ENCODE measurements at places on chromosomes 1 and 21. TPM values are rescaled to one million over a fixed set of nuclear protein-coding genes. Genes with fewer than 3 reads are reported as not detected.

- peaks cover 41% of the 10 kb centered on the region for H3K27me3 ChIP-seq
- no peak for DNase-seq
- no peak overlapping the region for H3K27ac ChIP-seq
- H3K4me1 ChIP-seq: no peaks in the 10 kb centered on the region
- H3K36me3 ChIP-seq: no peaks in the 10 kb centered on the region
Observed at GRCh38 chr1:54580856-54581550, 33.0 kb downstream of the ACOT11 start.

DNA sequence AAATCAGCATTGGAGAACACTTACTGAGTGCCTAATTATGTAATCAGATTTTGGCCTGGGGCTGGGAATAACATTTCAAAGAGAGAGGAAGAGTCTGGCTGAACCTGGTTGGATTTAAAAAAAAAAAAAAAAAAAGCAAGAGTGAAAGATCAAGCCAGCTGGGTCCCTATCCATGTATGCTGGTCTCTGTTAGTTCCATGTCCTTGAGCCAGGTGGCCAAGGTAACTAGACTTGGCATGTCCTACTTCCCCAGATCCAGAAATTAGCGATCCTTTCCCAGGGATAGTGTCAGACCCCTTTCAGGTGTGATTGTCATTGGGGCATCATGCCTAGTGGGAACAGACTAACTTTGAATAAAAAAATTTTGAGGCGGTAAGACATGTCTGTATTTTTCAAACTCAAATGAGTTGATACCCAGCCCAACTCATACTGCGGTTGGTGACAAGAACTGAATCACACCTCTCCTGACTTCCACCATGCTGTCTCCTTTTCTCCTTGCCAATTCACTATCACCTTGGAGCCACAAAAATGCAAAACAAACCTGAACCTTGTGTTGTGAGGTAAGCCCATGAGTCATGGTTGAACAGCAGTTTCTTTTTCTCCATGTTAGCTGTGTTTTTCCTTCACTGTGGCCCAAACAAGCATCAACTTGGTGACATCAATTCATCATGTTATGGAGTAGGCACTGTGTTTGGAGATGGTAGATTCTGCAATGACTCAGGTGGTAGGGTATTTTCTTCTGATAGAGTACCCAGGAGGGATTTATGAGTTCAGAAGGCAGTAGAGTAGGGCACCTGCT lies 24.5 kb upstream of the PPP2R5A start:
- no peak overlapping the region for H3K27ac ChIP-seq
- DNase-seq: no peak
- no peak overlapping the region for H3K4me3 ChIP-seq
- H3K4me1 ChIP-seq: peaks cover 9% of the 10 kb centered on the region

GRCh38 chr1:154883919-154884868 lies 14.1 kb upstream of the KCNN3 start:
- no peaks in the 10 kb centered on the region for H3K36me3 ChIP-seq
- peaks cover 28% of the 10 kb centered on the region for H3K4me1 ChIP-seq
- DNase-seq: peak; percentile 67
- no peaks in the 10 kb centered on the region for H3K27me3 ChIP-seq
- 0 out of 3 replicates have a peak overlapping the region, but pooled peaks have one; percentile 14 for H3K27ac ChIP-seq
- H3K4me3 ChIP-seq: no peak overlapping the region

DNA sequence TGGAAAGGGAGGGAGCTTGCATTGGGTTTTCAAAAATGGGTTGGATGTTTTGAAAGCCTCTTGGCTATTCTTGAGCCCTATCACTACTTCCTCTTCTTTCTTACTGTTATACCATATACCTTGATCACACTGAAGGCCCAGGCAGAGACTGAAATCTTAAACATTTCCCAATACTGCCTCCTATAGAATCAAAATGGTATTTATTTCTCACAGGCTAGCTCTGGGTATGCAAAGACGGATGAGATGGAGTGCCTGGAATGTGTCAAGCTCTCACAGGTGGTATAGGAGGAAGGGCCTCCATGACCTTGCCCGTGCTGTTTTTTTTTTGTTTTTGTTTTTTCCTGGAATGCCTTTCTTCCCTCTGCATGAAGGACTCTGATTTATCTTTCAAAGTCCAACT lies 268.4 kb upstream of the USP24 start:
- no peaks in the 10 kb centered on the region for H3K4me1 ChIP-seq
- H3K4me3 ChIP-seq: no peak overlapping the region
- H3K36me3 ChIP-seq: no peaks in the 10 kb centered on the region

DNA sequence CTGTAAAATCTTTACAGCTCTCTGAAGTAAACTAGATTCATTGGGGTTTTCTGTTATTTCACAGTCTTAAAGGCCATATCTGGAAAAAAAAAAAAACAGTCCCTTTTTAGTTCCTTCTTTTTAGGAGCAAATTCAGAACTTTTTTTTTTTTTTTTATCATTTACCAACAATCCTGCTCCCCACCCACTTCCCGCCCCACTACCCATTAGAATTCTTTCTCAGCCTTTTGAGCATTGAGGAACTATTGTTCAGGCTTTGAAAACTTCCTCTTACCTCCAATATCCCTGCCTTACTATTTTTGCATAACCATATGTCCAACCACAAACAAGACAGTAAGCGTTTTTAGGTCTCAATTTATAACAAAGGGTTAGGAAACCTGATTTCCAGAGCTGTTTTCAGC lies 330.1 kb downstream of the PLPP3 start:
- no peaks in the 10 kb centered on the region for H3K27me3 ChIP-seq
- no peak overlapping the region for H3K27ac ChIP-seq
- H3K4me3 ChIP-seq: no peak overlapping the region
- no peaks in the 10 kb centered on the region for H3K4me1 ChIP-seq
- no peak for DNase-seq
- H3K36me3 ChIP-seq: no peaks in the 10 kb centered on the region

- peaks cover 72% of the 10 kb centered on the region for H3K27me3 ChIP-seq
- H3K27ac ChIP-seq: no peak overlapping the region
- H3K4me3 ChIP-seq: no peak overlapping the region
Observed at GRCh38 chr1:17212009-17212408, 7.1 kb downstream of the PADI1 start.

GRCh38 chr1:221897321-221897721 lies 155.4 kb upstream of the DUSP10 start:
- H3K27ac ChIP-seq: no peak overlapping the region
- DNase-seq: no peak
- no peaks in the 10 kb centered on the region for H3K36me3 ChIP-seq
- H3K4me1 ChIP-seq: no peaks in the 10 kb centered on the region
- H3K4me3 ChIP-seq: no peak overlapping the region

The RGS18 gene
- total RNA-seq: not detected

GRCh38 chr1:186782791-186783190 lies 46.0 kb upstream of the PLA2G4A start:
- no peak for DNase-seq
- H3K27ac ChIP-seq: no peak overlapping the region
- H3K4me1 ChIP-seq: no peaks in the 10 kb centered on the region
- no peaks in the 10 kb centered on the region for H3K27me3 ChIP-seq
- H3K4me3 ChIP-seq: no peak overlapping the region

The ERG gene
- not detected for total RNA-seq

The IFI44L gene
- total RNA-seq: 0.18 TPM

DNA sequence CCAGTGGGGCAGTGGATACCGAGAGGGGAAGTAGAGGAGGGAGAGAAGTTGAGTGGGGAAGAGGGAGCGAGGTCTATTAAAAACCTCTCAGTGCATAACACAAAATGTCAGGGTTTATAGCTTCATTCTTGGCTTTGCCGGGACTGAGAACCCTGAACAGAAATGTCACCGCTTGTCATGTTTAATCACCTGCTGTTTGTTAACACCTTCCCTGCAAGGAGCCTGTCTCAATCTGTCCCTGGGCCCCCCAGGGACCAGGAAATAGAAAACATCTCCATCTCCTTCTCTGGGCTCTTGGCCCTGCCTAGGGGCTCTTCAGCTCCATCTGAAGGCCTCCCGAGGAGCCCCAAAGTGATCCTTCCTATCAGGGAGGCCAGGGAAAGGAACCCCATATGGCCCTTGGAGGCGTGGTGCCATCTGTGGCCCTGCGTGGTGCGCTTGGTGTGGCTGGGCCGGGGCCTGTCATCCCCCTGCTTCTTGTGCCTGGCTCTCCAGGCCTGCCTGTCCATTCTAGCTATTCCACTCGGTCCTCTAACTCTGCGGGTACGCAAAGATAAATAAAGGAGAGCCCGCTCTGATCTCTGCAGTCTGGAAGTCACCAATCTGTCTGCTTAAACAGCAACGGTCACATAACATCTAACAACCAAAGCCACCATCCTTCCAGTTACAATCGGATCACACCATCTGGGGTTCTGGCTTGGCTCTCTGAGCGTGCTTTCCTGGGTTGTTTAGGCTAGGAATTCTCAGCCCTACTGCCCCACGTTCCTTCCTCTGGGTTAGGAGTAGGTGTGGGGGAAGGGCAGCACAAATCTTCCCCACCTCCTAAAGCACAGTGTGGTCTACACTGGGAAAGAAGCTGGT lies 113.8 kb downstream of the CASZ1 start:
- H3K27ac ChIP-seq: no peak overlapping the region
- DNase-seq: no peak
- H3K36me3 ChIP-seq: no peaks in the 10 kb centered on the region
- peaks cover 49% of the 10 kb centered on the region for H3K4me1 ChIP-seq
- peaks cover 22% of the 10 kb centered on the region for H3K27me3 ChIP-seq
- no peak overlapping the region for H3K4me3 ChIP-seq

GRCh38 chr1:97163591-97164275 lies 442.1 kb downstream of the PTBP2 start:
- H3K36me3 ChIP-seq: no peaks in the 10 kb centered on the region
- no peak for DNase-seq
- no peak overlapping the region for H3K4me3 ChIP-seq
- H3K27me3 ChIP-seq: no peaks in the 10 kb centered on the region

DNA sequence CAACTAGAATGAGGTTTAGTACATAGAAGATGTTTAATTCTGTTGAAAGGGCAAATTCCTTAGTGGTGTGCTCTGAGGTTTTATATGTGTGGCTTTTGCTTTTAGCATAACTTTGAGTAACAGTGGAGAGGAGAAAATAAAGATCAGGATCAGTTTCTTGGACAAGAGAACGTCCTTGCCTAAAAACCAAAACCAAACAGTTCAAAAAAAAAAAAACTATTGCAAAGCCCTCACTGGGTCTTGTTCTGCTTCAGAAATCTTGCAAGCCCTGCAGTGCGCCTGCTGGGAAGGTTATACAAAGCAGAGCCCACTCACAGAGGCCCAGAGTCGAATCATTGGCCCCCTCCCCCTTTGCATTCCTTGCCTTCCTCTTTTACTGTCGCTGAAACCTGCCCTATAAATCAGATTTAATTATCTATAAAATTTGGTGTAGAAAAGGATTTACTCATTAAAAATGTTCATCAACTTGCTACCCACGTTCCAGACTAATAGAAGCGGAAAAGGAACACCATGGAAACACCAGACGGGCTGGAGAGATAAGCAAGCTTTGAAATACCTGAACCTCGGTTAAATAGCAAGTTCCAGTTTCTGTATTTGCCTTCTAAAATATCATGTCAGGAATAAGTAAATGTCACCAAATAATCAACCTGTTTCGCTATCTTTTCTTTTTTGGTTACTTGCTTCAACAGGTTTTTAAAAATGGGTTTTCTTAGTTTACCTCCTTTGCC lies 201.6 kb upstream of the PTBP2 start:
- H3K36me3 ChIP-seq: no peaks in the 10 kb centered on the region
- H3K27me3 ChIP-seq: no peaks in the 10 kb centered on the region
- DNase-seq: no peak
- H3K4me1 ChIP-seq: no peaks in the 10 kb centered on the region

GRCh38 chr1:145858901-145859490 lies at the start of gene PIAS3:
PIAS3 (minus strand) TSS chr1:145859081; CDS start chr1:145858990, 91 bp downstream.
- H3K36me3 ChIP-seq: peaks cover 27% of the 10 kb centered on the region
- H3K4me3 ChIP-seq: peak within 1 kb of the TSS; percentile 82
- DNase-seq: peak; percentile 97

The ELAPOR1 gene
- 0.20 TPM for total RNA-seq

The SLC45A1 gene
- not detected for total RNA-seq

GRCh38 chr1:41362357-41362721 lies 1.1 kb downstream of the FOXO6 start:
- H3K27ac ChIP-seq: no peak overlapping the region
- peaks cover 55% of the 10 kb centered on the region for H3K4me1 ChIP-seq
- peaks cover 11% of the 10 kb centered on the region for H3K27me3 ChIP-seq
- H3K36me3 ChIP-seq: no peaks in the 10 kb centered on the region
- H3K4me3 ChIP-seq: peak overlapping the region; percentile 42

DNA sequence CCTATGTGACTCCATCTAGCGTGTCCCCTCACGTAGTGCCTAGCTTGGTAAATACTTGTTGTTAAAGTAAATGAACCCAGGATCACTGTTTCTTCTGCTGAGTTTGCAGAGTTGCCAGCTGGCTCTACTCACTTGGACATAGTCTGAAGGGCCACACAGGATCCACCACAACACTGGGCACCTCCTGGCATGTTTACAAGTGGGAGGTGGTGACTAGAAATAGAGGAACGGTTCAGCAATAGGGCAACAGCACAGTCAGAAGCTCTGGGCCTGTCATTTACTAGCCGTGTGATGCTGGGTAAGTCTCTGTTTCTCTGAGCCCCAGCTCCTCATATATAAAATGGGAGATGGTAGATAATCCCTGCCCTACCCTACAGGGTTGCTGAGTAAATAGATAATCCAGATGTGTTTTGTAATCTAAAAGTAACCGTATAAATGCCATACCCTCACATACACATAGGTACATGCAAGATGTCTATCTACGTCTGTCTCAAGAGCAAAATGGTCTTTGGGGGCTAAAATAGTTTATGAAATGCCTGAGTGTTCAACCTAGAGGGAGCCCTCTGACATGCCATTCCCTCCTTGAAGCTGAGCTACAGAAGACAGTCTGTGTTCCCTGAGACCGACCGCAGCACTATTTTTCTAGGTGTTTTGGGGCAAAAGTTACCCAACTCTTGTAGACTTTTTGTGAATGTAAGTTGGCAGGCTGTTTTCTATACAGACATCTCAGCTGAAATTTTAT lies 20.5 kb downstream of the RNF220 start:
- H3K27me3 ChIP-seq: peaks cover 48% of the 10 kb centered on the region
- H3K4me3 ChIP-seq: no peak overlapping the region
- no peak overlapping the region for H3K27ac ChIP-seq
- H3K4me1 ChIP-seq: no peaks in the 10 kb centered on the region
- DNase-seq: no peak

GRCh38 chr1:16972189-16972895 lies 8.1 kb downstream of the MFAP2 start:
- no peak for DNase-seq
- H3K4me3 ChIP-seq: no peak overlapping the region
- H3K27me3 ChIP-seq: peaks cover 30% of the 10 kb centered on the region
- no peak overlapping the region for H3K27ac ChIP-seq

DNA sequence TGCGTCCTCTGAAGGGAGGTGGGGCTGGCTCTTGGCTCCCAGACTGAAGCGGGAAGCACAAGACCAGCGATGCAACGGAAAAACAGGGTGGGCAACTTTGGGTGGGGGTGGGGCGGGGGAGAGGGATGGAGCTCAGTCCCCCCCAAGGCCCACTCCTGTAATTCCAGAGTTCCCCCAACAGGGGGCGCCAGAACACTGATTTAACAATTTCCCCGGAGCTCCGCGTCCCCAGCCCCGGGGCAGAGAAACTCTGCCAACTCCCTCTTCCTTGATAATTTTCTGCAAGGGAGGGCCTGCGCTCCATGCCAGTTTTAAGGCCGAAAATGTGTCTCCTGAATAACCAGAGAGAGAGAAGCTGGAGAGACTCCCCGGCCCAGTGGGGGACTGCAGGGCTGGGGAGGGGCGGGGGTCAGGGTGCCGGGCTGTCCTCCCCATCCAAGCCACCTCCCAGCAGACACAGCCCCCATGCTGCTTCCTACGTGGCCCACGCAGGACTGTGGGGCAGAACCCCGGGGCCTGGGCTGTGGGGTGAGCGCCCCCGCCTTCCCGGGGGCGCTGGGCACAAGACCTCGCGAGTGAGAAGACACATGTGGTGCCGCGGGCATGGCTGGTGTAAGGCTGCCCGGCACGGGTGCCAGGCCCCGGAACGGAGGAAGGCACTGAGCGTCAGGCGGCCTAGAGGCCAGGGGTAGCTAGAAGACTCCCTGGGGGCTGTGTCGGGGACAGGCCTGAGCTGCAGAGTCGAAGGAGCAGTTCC lies 51.4 kb downstream of the KIF21B start:
- DNase-seq: peak; percentile 73
- H3K27me3 ChIP-seq: peaks cover 15% of the 10 kb centered on the region
- H3K4me1 ChIP-seq: no peaks in the 10 kb centered on the region
- no peak overlapping the region for H3K27ac ChIP-seq
- no peaks in the 10 kb centered on the region for H3K36me3 ChIP-seq

All from K562 (cell line).